EL (cell line): ENCODE measurements at places on chromosomes 7 and 10.

DNA sequence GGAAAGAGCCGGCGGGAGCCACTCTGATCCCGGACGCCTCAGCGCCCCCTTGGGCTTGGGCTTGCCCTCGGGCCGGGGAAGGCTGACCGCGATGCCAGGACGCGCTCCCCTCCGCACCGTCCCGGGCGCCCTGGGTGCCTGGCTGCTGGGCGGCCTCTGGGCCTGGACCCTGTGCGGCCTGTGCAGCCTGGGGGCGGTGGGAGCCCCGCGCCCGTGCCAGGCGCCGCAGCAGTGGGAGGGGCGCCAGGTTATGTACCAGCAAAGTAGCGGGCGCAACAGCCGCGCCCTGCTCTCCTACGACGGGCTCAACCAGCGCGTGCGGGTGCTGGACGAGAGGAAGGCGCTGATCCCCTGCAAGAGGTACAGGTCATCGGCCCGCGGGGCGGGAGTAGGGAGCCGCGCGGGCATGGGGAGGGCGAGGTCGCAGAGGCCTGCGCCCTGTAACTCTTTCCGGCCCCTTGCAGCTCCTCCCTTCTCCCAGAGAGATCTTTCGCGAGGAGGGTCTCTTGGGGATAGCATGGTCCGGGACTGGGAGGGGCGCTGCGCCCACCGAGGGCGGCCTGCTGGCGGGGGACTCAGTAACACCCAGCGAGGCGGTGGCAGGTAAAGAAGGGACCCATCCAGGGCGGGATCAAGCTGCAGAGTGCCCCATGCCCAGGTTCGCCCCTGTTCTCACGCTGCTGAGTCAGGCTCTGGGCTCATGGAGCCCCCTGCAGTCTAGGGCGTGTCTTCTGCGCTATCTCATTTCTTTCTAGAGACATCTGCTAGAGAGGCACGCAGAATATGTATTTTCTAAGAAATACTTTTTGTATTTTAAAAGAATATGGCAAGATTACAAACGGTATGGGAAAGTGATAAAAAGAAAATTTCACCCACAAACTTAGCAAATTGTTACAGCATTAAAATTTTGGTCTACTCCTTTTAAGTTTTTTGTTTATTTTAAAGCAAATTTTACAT is 687 bp downstream of the EPDR1 start:
- DNase-seq, result no peak

GRCh38 chr10:11838298-11838852 is 15.2 kb downstream of the PROSER2 start:
- no peak for DNase-seq

DNA sequence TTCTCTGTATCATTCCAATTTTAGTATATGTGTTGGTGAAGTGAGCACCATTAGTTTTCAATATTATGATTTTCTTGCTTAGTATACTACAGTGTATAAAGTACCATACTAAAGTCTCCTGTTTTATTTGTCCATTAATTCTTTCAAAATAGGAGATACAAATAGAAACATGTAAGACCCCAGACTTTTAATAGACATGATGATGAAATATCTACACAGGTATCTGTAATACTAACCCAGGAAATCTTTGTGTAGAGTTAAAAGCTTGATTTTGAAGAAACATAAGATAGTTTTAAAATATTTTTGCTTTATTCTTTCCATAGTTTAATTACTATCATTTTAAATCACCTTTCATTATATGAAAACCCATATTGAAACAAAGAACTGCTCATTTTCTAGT is 133.8 kb upstream of the WNT16 start:
- no peak for DNase-seq

DNA sequence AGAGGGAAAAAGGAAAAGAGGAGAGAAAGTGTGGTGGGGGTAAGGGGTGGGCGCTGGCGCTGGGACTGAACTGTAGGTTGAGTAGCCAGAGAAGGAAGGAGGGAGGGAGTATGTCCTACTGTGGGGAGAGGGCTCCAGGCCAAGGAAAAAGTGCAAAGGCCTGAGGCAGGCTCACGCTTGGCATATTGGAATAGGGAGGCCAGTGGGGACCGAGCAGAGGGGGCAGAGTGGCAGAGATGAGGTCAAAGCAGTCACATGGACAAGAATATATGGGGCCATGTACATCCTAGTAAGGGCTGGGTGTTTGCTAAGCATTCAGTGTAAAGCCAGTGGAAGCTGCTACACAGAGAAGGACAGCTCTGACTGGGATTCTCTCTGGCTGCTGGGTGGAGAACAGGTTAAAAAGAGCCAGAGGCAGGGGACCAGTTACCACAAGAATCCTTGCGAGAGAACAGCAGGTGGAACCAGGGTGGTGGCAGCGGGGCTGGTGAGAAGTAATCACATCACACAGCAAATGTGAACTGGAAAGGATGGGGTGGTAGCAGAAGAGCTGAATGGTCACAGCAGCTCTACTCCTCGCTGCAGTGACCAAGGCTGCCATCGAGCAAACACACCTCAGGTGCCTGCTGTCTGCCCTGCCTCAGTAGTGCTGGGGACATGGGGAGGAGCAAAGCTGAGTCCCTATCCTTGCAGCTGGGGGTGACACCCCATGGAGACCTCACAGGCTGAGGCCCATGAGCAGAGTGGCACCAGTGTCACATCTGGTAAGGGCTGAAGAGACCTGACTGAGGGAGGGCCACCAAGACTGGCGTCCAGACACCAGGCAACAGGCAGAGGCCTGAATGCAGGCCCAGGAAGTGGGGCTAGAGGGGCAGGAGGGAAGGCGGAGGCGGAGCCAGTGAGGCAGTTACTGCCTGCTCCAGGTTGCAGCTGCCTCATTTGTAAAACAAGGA is 39.5 kb downstream of the FAM53B start:
- no peak for DNase-seq

- DNase-seq, result peak; percentile 81
Observed at GRCh38 chr10:35423505-35424306, 87.4 kb downstream of the CCNY start.

GRCh38 chr10:102635377-102635776 is 8.9 kb upstream of the TRIM8 start:
- no peak for DNase-seq

DNA sequence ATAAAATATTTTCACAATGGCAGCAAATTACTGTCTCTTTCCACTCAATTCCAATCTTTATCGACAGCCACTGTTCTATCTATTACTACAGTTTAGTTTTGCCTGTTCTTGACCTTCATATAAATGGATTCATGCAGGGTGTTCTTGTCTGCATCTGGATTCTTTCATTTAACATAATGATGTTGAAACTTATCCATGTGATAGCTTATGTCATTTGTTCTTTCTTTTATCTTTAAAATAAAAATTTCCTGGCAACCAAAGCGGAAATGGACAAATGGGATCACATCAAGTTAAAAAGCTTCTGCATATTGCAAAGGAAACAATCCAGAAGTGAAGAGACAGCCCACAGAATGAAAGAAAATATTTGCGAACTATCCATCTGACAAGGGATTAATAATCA is 20.5 kb upstream of the DMTF1 start:
- DNase-seq, result no peak
